ENCODE measurements at places on chromosomes 16 and 17.

- ATAC-seq: no peak
- H3K36me3 ChIP-seq: no peaks in the 10 kb centered on the region
- H3K4me3 ChIP-seq: no peak overlapping the region
- no peaks in the 10 kb centered on the region for H3K4me1 ChIP-seq
- H3K27me3 ChIP-seq: no peaks in the 10 kb centered on the region
Observed at GRCh38 chr16:11147033-11147753, 108.8 kb downstream of the SOCS1 start.

GRCh38 chr17:66481271-66481670, 178.9 kb downstream of the PRKCA start:
- no peaks in the 10 kb centered on the region for H3K36me3 ChIP-seq
- ATAC-seq: no peak
- H3K4me3 ChIP-seq: no peak overlapping the region
- no peaks in the 10 kb centered on the region for H3K4me1 ChIP-seq

DNA sequence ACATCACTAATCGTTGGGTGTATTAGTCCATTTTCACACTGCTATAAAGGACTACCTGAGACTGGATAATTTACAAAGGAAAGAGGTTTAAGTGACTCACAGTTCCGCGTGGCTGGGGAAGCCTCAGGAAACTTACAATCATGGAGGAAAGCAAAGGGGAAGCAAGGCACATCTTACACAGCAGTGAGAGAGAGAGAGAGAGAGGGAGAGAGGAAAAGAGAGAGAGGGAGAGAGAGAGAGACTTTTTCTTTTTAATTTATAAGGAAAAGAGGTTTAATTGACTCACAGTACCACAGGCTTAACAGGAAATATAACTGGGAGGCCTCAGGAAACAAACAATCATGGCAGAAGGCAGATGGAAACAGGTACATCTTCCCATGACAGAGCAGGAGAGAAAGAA, 41.7 kb downstream of the CNGB1 start:
- H3K27me3 ChIP-seq: peaks cover 10% of the 10 kb centered on the region
- no peaks in the 10 kb centered on the region for H3K36me3 ChIP-seq
- no peak overlapping the region for H3K4me3 ChIP-seq
- no peaks in the 10 kb centered on the region for H3K4me1 ChIP-seq
- no peak overlapping the region for H3K27ac ChIP-seq
- no peak for ATAC-seq

- ATAC-seq: no peak
- no peak overlapping the region for H3K27ac ChIP-seq
- no peaks in the 10 kb centered on the region for H3K27me3 ChIP-seq
- no peaks in the 10 kb centered on the region for H3K36me3 ChIP-seq
Observed at GRCh38 chr16:1713331-1713730, 7.3 kb downstream of the MAPK8IP3 start.

DNA sequence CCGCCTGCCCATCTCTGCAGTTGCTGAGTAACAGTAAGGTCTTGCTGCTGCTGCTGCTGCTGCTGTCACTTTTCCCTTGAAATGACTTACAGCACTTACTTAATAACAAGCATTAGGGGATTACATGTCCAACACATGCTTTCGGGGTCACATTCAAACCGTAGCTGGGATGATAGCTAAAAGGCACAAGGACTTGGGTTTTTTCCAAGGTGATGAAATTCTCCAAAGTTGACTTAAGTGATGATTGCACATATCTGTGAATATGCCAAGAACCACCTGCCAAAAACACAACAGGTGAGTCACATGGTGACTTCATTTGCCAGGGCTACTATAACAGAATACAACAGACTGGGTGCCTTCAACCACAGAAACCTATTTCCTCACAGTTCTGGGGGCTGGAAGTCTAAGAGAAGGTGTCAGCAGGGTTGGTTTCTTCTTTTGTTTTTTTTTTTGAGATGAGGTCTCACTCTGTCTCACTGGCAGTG, 121.9 kb upstream of the TNRC6C start:
- no peaks in the 10 kb centered on the region for H3K27me3 ChIP-seq
- H3K4me3 ChIP-seq: no peak overlapping the region
- H3K36me3 ChIP-seq: no peaks in the 10 kb centered on the region
- peaks cover 8% of the 10 kb centered on the region for H3K4me1 ChIP-seq
- ATAC-seq: no peak

GRCh38 chr17:34251186-34251585, 3.9 kb upstream of the CCL2 start:
- no peak for ATAC-seq
- no peaks in the 10 kb centered on the region for H3K27me3 ChIP-seq
- no peaks in the 10 kb centered on the region for H3K36me3 ChIP-seq
- H3K27ac ChIP-seq: peak overlapping the region; percentile 92
- H3K4me1 ChIP-seq: peaks cover 89% of the 10 kb centered on the region

DNA sequence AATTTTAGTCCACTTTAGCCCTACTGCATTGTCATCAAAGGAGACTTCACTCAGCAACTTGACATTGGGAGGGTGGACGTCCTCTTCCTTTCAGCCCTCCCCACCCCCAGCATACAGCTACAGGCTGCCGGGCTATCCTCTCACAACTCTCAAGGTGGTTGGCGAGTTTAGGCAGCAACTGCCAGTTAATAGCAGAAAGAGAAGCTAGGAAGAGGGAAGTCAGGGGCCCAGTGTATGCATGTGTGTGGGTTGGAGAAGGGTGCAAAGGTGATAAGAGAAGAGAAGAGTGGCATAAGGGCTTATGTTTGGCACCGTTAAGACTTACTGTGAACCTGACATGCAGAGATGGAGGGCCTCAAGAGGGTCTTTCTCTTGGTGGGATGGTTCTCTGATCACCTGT, 31.8 kb downstream of the CCL4 start:
- H3K36me3 ChIP-seq: no peaks in the 10 kb centered on the region
- H3K27me3 ChIP-seq: peaks cover 30% of the 10 kb centered on the region
- H3K27ac ChIP-seq: no peak overlapping the region
- no peaks in the 10 kb centered on the region for H3K4me1 ChIP-seq
- no peak for ATAC-seq
- no peak overlapping the region for H3K4me3 ChIP-seq

DNA sequence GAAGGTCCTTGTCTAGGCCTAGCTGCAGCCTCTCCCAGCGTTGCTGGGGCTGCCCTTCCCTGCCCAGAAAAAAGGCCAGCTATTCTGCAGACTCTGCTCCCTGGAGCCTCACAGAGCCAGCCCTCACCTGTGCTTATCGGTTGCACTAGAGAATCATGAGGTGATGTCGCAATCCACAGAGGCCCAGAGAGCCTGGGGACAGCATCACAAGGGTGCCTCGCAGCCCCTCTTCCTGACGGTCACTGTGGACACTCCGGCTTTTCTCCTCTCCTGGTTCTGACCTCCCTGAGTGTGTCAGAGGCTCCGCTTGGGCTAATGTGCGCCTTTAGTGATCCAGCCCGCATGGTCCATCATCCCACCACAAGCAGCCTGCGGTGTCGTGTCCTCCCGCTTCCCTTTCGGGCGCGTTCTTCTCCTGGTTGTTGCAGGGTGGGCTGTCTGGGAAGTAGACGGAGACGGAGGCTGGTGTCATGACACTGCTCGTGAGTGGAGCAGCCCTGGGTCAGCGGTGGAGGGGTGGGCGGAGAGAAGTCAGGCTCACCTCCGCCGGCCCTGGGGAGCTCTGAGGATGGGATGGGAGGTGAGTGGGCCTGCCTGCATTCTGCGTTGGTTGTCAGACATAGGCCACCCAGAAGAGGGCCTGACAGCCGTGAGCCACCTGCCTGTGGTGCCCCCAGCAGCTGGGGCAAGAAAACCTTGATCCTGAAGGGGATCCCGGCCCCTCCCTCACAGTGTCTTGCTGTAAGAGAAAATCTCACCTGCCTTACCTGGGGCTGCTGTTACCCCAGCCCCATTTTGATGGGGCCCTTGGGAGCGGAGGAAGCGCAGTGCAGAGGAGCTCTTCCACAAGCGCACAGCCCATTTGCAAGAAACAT, 165.9 kb upstream of the CHMP6 start:
- no peak for ATAC-seq
- H3K27ac ChIP-seq: no peak overlapping the region
- no peak overlapping the region for H3K4me3 ChIP-seq
- H3K27me3 ChIP-seq: no peaks in the 10 kb centered on the region
- peaks cover 58% of the 10 kb centered on the region for H3K36me3 ChIP-seq

DNA sequence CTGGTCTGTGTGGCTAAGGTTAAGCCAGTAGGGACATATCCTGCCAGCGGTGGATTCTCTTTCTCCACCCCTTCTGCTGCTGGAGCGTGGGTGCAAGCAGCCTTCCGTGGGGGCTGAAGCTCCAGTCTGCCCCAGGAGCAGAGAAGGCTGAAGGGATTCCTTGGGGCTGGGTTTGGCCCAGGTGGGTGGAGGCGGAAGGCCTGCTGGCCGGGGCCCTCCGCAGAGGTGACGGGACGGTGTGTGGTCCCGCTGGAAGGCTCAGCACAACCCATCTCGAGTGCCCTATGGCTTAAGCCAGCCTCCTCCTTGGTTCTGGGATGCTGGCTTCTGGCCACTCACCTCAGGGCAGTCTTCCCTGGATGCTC, 13.1 kb downstream of the TIMM22 start:
- peak overlapping the region; percentile 84 for H3K27ac ChIP-seq
- H3K4me3 ChIP-seq: no peak overlapping the region
- H3K27me3 ChIP-seq: no peaks in the 10 kb centered on the region

DNA sequence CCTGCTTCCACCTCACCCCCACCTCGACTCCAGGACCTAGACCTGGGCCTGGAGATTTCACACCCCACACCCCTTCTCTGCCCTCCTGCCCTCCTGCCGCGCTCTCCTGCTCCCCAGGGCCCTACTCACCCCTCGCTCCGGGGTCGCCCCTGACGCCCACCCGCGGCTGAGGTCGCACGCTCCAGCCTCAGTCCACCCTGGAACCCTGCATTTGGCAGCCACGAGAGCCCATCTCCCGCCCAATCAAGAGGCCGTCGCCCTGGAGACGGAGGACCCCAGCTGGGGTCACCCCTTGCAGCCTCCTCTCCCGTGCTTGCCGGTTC, 16.1 kb downstream of the TLE7 start:
- ATAC-seq: no peak
- no peaks in the 10 kb centered on the region for H3K36me3 ChIP-seq
- H3K4me1 ChIP-seq: no peaks in the 10 kb centered on the region

DNA sequence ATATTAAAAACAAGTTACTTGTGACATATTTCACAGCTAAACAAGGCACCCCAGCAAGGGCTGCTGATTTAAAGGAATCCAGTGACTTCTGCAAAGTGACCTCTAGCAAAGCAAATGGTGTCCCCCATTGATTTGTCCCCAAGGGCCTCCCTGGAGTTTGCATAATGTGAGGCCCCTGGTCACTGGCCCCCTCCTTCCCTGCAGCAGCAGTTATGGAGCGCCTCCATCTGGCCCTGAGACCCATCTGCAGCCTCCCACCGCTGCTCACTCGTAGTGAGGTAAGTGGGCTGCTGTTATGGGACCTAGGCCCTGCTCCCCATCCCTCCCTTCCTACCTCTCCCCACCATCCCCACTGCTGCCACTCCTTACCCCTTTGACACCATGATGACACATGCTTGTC, 19.6 kb upstream of the EEF2K start:
- H3K27me3 ChIP-seq: no peaks in the 10 kb centered on the region
- H3K4me1 ChIP-seq: peaks cover 23% of the 10 kb centered on the region
- no peak overlapping the region for H3K4me3 ChIP-seq
- no peak overlapping the region for H3K27ac ChIP-seq
- ATAC-seq: no peak

GRCh38 chr17:77690271-77691161, 268.0 kb upstream of the TNRC6C start:
- H3K4me1 ChIP-seq: no peaks in the 10 kb centered on the region
- no peaks in the 10 kb centered on the region for H3K36me3 ChIP-seq
- no peak overlapping the region for H3K4me3 ChIP-seq
- no peak overlapping the region for H3K27ac ChIP-seq
- peaks cover 5% of the 10 kb centered on the region for H3K27me3 ChIP-seq
- ATAC-seq: no peak

DNA sequence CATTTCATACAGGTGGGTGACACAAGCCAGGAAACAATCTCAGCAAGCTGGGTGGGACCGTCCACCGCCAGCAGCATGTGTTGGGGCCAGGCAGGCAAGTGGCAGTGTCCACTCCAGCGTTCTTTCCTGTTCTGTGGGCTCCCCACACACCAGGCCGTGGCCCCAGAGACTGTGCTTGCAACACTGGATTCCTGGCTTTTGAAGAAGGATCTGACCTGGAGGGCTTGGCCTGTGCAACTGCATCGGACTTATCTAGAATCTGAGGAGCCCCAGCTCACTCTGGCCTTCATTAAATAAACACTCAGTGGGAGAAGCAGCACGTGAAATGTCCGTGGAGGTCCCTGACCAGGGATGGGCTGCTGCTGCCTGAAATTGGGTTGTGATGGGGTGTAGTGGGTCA, 3.2 kb downstream of the KSR1 start:
- H3K36me3 ChIP-seq: no peaks in the 10 kb centered on the region
- no peak overlapping the region for H3K4me3 ChIP-seq
- ATAC-seq: no peak
- no peaks in the 10 kb centered on the region for H3K27me3 ChIP-seq

- H3K4me3 ChIP-seq: no peak overlapping the region
- no peak overlapping the region for H3K27ac ChIP-seq
- no peaks in the 10 kb centered on the region for H3K4me1 ChIP-seq
- no peak for ATAC-seq
Observed at GRCh38 chr17:44904001-44904984, 5.0 kb upstream of the EFTUD2 start.

DNA sequence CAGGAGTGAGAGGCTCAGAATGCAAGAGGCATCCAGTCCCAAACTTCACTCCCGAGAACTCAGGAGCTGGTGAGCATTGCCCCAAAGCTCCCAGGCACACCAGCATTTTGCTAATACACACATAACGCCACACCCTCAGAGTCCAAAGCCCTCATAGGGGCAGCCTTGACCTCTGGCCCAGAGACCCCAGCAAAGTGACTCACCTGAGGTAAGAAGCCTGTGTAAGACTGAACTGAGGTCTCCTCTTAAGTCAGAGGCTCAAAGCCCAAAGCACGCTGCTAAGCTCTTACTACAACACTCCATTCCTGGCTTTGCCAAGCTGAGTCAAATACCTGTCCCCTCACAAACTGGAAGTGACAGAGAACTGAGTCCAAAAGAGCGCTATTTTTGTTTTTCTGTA, 16.4 kb downstream of the ST3GAL2 start:
- H3K4me3 ChIP-seq: no peak overlapping the region
- H3K27ac ChIP-seq: no peak overlapping the region
- no peaks in the 10 kb centered on the region for H3K36me3 ChIP-seq
- no peaks in the 10 kb centered on the region for H3K27me3 ChIP-seq
- no peak for ATAC-seq

DNA sequence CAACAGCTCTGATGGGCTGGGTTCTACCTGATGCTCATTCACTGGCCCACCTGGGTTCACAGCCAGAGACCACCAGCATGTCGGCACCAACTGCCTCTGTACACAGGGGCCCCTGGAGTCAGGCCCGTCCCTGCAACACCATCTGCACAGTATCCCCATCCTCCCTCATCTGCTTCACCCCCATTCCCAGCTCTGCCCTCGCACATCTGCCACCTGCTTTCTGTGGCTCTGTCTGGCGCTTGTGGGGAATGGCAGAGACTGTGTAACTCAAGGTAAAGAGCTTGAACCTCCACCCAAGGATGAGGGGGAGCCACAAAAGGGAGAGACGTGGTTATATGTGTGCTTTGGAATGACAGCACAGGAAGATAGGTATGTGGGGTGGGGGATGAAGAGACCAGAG, 27.2 kb downstream of the SMPD3 start:
- H3K36me3 ChIP-seq: no peaks in the 10 kb centered on the region
- H3K4me3 ChIP-seq: no peak overlapping the region
- no peaks in the 10 kb centered on the region for H3K27me3 ChIP-seq
- no peak for ATAC-seq

Data from gastroesophageal sphincter (tissue), 4 donors.